Ovary (tissue), 10 donors: ENCODE measurements at places on chromosomes 3 and 15. TPM values are rescaled to one million over a fixed set of nuclear protein-coding genes. Genes with fewer than 3 reads are reported as not detected.

The SUCNR1 gene
- polyA plus RNA-seq: 0.53 TPM

- DNase-seq: no peak
Measured at GRCh38 chr3:181727341-181728032, 15.8 kb downstream of the SOX2 start.

The GRK7 gene
- not detected for polyA plus RNA-seq

The PLSCR5 gene
- polyA plus RNA-seq: not detected

- DNase-seq: no peak
Measured at GRCh38 chr3:12060139-12060845, 56.1 kb downstream of the SYN2 start.

GRCh38 chr15:65275728-65276126 lies 11.0 kb downstream of the PARP16 start:
- DNase-seq: no peak

- DNase-seq: no peak
Measured at GRCh38 chr3:162165346-162165745, 668.7 kb downstream of the OTOL1 start.

DNA sequence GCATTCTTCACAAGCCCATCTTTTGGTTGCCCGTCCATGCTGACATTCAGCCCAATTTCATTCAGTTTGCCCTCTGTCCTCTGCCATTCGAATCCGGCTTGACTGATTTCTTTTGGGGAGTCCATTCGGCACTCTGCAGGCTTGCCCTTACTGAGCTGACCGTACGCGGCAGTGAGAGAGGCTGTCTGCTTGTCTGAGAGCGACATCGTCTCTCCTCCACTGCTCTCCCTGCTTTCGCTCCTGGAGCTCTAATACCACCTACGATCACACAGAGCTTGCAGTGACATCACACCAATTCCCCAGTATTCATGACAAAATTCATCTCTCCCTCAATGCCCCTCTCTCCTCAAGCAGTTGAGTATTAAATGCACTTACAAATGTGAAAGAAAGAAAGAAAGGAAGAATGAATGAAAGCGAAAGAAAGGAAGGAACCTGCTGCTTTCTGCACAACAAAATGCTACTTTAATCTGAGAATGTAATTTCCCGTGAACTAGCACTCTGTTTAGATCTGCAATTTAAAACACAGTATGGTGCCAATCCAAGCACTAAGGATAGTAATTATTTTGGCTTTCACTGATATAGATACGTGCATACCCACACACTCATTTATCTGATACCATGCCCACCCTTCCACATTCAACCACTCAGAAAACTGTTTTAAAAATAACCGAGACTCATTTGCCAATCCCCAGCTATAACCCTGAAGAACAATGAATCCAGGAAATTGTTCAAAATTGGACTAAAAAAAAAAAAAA lies 89.5 kb downstream of the DHX30 start:
- no peak for DNase-seq
